ENCODE measurements at places on chromosomes 5 and 9. TPM values are rescaled to one million over a fixed set of nuclear protein-coding genes. Genes with fewer than 3 reads are reported as not detected.

The RGP1 gene
- total RNA-seq: 18.6 TPM

The FREM1 gene
- total RNA-seq: 0.06 TPM

The CAPSL gene
- total RNA-seq: not detected

The TXNDC8 gene
- total RNA-seq: not detected

The PDGFRB gene
- 21.6 TPM for total RNA-seq

The SLC34A3 gene
- total RNA-seq: not detected

The CDH12 gene
- 71.9 TPM for total RNA-seq

The GAS1 gene
- total RNA-seq: 6.6 TPM

The RICTOR gene
- total RNA-seq: 11.9 TPM

The SEC24A gene
- 23.3 TPM for total RNA-seq

The ZDHHC21 gene
- total RNA-seq: 3.6 TPM

The NKD2 gene
- 2.8 TPM for total RNA-seq

The GFI1B gene
- total RNA-seq: not detected

The IL4 gene
- total RNA-seq: not detected

The CCDC171 gene
- 2.2 TPM for total RNA-seq

The ECSCR gene
- total RNA-seq: not detected

The ADCY2 gene
- total RNA-seq: not detected

The ELL2 gene
- 15.2 TPM for total RNA-seq

The APBA1 gene
- 0.41 TPM for total RNA-seq

The ZDHHC11B gene
- 0.19 TPM for total RNA-seq

The FBXL7 gene
- 5.0 TPM for total RNA-seq

The TAF11L8 gene
- not detected for total RNA-seq

The PCDHB5 gene
- 1.0 TPM for total RNA-seq

The PDCD1LG2 gene
- 1.9 TPM for total RNA-seq

The DPH7 gene
- 16.1 TPM for total RNA-seq

The NDOR1 gene
- total RNA-seq: 4.9 TPM

The CBY3 gene
- not detected for total RNA-seq

The ROPN1L gene
- 2.5 TPM for total RNA-seq

The FBP2 gene
- total RNA-seq: 0.41 TPM

The PCDHGC4 gene
- 0.10 TPM for total RNA-seq

The SOHLH1 gene
- total RNA-seq: not detected

The PDE8B gene
- not detected for total RNA-seq

The SPOCK1 gene
- total RNA-seq: 5.9 TPM

The BAG1 gene
- 58.8 TPM for total RNA-seq

The NUDCD2 gene
- total RNA-seq: 14.0 TPM

The CARTPT gene
- not detected for total RNA-seq

The IFNA13 gene
- not detected for total RNA-seq

The TERT gene
- total RNA-seq: 0.04 TPM

The INSL4 gene
- total RNA-seq: not detected

The FGD3 gene
- not detected for total RNA-seq

The SPINK13 gene
- total RNA-seq: not detected

The AFF4 gene
- 19.3 TPM for total RNA-seq

The LCP2 gene
- total RNA-seq: 2.7 TPM

The PCDHGB4 gene
- total RNA-seq: 0.21 TPM

The SLC36A2 gene
- total RNA-seq: 0.14 TPM

The ALDH1A1 gene
- total RNA-seq: 4.4 TPM

The ACTBL2 gene
- total RNA-seq: 6.7 TPM

The CDC20B gene
- total RNA-seq: not detected

The MAMDC4 gene
- 0.12 TPM for total RNA-seq

Data from H4 (cell line).